ENCODE measurements at places on chromosomes 2 and 18.

GRCh38 chr2:233062946-233063268 is 2.8 kb downstream of the INPP5D start:
- DNase-seq = no peak

DNA sequence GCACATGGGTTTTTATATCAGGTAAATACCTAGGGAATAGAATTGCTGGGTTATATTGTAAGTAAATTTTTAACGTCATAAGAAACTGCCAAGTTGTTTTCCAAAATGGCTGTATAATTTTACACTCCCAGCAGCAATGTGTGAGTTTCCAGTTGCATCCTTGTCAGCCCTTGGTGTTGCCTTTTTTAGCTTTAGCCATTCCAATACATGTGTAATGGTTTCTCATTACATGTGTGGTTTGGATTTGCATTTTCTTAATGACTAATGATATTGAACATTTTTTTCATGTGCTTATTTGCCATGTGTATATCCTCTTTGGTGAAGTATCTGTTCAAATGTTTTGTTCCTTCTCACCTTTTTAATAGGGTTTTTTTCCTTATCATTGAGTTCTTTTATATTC is 70.8 kb downstream of the ABI2 start:
- no peak for DNase-seq

- no peak for DNase-seq
These were observed 292.2 kb downstream of the NYAP2 start for GRCh38 chr2:225691711-225692110.

- DNase-seq = no peak
These were observed 23.0 kb upstream of the SMAD2 start for GRCh38 chr18:47953471-47953931.

DNA sequence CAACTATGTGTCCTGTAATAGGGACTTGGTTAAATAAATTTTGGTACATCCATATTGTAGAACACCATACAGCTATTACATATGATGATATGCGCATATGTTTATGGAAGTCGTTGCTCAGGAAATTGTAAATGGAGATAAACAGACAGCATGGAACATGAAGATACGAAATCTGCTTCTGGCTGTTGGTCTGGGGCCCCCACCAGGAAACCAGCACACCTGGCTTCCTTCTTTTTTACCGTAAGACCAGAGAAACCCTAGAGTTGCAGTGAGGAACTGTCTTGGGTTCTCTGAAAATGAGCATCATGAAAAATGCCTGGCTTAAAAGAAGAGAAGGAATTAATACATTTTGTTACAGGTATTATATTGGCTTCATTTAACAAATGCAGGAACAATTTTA is 40.8 kb downstream of the SPTBN1 start:
- no peak for DNase-seq

DNA sequence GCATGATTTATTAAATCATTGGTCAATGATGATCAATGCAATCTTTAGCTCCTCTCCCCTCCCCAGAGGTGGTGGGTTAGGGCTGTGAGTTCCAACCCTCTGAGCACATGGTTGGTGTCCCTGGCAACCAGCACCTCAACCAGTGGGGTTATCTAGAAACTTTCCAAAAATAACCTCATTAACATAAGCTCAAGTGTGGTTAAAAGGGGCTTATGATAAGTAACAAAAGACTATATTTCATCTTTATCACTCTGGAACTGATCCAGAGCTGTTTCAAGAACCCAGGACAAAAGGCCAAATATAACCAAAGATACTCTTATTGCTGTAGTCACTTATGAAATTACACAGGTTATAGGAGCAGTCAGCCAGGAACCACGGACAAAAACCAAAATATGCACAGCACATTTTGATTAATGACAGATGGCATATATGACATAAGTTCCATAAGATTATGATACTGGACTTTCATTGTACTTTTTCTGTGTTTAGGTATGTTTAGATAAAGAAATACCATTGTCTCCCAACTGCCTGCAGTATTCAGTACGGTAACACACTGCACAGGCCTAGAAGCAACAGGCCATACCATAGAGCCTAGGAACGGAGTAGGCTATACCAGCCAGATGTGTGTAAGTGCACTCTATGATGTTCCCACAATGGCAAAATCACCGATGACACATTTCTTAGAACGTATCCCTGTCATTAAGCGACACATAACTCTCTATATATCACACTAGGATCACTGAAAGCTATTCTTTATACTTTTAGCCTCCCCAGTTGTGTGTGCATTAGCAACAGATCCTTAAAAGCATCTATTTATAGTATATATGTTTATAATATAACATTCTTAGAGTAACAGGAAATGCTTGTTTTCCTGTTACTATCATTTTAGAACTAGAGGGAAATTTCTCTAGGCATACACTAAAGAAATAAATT is 31.9 kb downstream of the KIDINS220 start:
- no peak for DNase-seq

DNA sequence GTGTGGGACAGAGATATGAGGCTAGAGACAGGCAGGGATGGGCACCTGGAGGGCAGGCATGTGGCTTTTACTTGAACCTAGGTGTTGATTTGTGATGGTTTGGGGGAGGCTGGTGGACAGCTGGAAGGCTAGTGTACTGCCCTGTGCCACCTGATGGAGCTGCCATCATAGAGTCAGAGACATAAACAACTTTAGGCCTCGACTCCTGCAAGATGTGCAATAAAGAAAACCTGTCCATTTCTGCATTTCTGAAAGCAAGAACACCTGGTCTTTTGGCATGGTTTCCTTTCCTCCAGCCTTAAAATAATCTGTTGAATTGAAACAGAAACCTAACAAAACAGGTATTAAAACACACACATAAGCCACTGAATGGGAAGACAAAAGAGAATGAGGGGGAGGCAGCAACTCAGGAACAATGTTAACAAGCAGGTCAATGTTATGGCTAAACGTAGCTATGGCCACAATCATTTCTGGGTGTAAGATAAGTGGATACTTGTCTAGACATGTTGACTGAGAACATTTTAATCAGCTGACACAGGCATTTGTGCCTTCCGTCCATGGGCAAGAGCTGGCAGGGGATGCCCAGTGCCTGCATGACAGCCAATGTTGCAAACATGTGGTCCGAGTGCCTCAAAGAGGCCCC is 87.8 kb downstream of the KCTD1 start:
- no peak for DNase-seq

DNA sequence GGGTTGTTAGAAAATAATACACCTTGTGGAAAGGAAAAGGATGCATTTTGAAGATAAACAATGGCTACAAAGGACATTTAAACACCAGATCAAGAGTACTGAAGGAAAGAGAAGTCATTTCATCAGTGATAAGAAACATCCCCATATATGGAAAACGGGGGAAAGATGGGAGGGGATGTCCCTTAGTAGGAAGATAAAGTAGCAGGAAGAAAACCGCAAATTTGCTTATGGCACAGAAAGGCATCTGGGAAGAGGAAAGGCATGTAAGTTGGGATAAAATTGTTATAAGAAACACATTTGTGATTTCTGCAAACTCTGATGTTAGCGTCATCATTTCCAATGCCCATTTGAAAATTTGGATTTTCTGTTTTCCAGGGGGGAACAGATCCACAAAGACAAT is 10.5 kb upstream of the LYPD1 start:
- no peak for DNase-seq

GRCh38 chr2:234025891-234026401 is 24.6 kb upstream of the SPP2 start:
- no peak for DNase-seq

DNA sequence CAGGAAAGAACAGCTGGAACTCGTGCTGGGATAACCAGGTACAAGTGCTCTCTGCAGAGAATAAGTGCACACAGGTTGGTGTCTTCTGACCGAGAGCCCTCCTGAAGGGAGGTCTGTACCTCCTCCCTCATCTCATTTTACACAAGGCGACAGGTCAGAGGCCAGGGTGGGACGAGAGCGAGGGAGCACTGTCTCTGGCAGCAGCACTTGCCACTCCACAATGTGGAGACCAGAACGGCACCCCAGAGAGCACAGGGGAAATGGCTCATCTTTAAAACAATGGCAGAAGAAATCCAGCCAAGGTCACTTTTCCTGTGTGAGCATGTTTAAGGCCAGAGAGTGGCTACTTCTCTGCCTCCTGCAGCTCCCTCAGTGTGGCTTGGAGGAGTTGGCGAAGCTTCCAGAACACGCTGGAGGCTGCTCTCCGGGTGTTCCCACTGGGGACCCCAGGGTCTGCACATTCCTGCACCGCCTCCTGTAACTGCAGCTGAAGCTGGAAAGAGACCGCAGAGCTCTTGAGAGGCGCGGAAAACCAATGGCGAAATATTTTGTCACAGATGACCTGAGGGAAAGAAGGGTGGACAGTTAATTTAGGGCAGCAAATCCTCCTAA is 20.8 kb downstream of the DIPK1C start:
- DNase-seq = no peak

DNA sequence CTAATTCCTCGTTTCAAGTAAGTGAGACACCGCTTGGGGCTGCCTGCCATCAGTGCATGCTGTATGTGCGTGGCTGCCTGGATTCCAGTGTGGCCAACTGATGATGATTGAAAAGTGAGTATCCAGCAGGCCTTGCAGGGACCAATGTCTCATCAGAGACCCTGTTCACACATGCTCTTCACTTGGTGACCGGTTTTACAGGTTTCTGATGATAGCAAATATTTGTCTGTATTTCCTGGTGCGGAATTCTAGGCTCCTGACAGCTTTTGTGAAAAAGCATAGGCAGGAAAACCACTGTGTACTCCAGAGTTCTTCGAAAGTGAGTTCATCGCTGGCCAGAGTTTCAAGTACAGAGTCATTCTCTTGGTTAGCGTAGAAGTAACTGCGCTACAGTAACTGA is 13.8 kb upstream of the YWHAQ start:
- DNase-seq = no peak

GRCh38 chr2:199195927-199196502 is 261.7 kb downstream of the SATB2 start:
- DNase-seq = no peak

GRCh38 chr2:126775300-126775985 is 119.5 kb downstream of the GYPC start:
- no peak for DNase-seq

GRCh38 chr2:30208453-30208852 is 22.9 kb upstream of the LBH start:
- DNase-seq = no peak

DNA sequence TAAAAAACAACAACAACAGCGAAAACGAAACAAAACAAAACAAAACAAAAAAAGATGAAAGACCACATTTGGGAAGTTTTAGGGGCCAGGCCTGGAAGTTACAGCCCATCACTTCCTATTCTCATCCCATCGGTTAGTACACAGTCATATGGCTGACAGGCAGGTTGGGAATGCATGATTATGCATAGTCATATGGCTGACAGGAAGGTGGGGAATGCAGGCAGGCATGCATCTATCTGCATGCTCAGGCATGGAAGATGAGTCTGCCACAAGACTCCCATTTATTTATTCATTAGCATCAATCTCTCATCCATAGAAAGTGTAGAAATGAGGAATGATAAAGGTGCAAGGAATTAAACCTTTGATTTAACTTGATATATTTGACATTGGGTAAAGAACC is 325.3 kb upstream of the MEX3C start:
- DNase-seq = no peak

- DNase-seq = no peak
These were observed 113.0 kb upstream of the MAPRE2 start for GRCh38 chr18:34928088-34928753.

GRCh38 chr2:237720957-237721356 is 77.6 kb upstream of the RBM44 start:
- no peak for DNase-seq

- DNase-seq = no peak
These were observed 1.3 kb downstream of the ING5 start for GRCh38 chr2:241703032-241703604.

GRCh38 chr2:67503066-67503795 is 106.1 kb downstream of the ETAA1 start:
- DNase-seq = no peak

- DNase-seq = no peak
These were observed 37.4 kb downstream of the MYO7B start for GRCh38 chr2:127572841-127573240.

DNA sequence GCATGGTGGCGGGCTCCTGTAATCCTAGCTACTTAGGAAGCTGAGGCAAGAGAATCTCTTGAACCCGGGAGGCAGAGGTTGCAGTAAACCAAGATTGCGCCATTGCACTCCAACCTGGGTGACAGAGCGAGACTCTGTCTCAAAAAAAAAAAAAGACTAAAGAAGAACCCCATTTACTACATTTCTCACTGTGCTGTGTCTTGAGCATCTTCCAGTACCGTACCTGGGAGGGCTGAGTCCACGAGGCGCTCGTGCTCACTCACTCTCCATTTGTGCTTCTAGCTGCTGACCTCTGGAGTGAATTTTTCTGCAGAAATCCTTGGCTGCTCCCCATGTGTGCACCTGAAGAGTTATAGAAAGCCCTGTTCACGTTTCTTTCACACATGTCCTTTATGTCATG is 204.8 kb downstream of the LDLRAD4 start:
- no peak for DNase-seq

DNA sequence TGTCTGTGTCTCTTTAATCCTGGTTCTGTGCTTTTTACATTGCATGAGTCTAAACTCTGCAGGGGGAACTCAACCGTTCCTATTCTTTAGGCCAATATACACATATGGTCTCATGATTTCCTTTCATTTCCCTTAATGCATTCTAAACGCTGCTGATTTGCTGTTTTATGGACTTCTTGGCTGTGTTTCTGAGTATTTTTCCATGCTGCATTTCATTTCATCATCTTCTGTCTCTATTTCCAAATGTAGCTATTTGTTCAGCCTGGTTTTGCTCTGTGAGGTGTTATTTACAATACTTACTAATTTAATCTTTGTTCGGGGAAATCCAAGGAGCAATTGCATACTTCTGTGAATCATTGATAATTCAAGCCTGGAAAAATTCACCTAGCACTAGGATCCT is 897.2 kb downstream of the TSN start:
- no peak for DNase-seq

- DNase-seq = no peak
These were observed 378.3 kb downstream of the MTX2 start for GRCh38 chr2:176647325-176648165.

GRCh38 chr2:141329964-141330363 is 800.9 kb downstream of the LRP1B start:
- DNase-seq = no peak

- no peak for DNase-seq
These were observed 49.1 kb upstream of the DOCK10 start for GRCh38 chr2:225091336-225091735.

DNA sequence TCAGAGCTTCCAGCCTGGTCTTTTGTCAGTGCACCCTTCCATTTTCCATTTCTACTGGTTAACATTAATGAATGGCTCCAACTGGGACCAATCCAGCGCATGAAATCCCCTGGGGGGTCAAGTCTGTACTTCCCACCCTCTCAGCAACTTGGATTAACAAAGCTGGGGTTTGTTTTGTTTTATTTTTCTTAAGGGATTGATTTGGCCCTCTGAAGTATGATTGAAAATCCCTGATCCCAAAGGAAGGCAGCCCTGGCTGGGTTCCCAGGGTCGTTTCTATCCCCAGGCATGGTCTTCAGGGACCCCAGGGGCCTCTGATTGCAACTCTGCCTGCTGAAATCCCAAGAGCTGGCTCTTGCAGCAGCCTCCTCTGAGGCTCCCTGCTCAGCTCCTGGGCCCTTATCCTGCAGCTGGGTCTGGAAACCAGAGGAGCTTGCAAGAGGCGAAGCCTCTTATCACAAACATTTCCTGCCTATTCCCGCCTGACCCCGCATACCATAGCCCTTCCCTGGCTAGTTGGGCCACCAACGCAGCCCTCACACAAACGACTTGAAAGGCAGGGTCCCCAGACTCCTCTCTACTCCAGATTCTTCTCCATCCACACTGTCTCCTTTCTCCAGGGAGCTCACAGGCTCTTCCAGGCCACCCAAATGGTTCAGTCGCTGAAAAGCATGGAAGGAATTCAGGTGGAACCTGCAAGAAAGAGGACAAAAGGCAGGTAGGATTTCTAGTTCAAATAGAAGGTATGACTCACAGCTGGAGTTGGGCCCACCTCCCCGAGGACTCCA is 109.7 kb upstream of the PKDCC start:
- DNase-seq = no peak
